D341Med (cell line): ENCODE measurements at places on chromosomes 3 and 15.

DNA sequence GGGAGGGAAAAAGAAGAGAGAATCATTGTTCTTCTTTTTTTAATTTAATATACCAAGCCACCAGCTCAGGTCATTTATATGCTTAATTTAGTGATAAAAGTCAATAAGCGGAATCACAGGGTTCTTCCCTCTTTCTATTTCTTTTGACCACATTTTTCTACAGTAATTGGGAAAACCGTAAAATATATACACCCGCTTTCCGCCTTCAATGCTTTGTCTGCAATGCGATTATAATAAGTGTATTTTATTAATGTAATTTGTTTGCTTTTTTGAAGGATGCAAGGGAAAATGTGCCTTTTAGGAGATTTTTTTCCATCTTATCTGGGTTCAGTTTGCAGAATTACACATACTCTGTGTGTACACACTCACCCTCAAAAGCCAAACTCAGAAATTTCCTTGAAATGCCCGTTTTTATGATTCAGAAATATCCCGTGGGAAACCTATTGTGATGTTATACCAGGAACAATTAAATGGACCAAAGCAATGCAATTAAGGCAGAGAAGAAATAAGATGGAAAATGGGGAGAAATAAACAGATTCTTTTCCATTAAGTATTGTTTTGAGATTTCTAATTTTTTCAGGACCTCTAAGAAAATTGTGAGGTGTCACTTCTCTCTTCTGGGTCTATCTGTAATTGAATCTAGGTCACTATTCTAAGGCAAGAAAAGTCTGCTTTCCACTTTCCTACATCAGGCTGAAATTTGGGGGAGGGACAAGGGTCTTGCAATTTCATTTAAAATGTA, 8.3 kb downstream of the SOX14 start:
- no peak for DNase-seq

DNA sequence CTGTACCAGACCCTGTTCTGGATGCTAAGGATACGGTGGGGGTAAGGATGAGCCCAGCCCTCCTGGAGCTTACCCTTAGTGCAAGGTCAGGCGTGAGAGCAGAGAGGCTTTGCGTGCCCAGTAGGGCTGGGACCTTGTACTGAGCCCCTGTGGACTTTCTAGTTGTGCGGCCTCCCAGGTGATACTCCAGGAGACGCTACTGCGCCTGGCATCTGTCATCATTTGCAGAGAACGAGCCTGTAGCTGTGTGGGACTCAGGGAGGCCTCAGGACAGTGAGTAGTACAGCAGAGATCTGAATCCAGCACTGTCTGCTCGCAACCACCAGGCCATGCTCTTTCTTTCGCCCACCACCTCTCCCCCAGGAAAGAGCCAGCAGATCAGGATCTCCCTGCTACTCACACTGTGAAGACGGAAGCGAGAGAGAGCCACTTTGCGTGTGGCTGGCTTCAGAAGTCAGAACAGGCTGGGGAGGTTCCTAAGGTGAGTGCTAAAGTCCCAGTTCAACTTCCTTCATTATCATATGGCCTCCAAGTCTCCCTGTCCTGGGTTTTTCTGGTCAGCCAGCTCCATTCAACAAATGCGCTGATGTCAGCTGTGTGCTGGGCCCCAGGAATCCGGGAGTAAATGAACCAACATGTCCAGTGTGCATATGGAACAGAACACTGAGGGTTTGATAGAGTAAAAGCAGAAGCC, 38.2 kb upstream of the ITGA11 start:
- no peak for DNase-seq

GRCh38 chr3:146803745-146804144, 198.6 kb upstream of the PLSCR5 start:
- peak; percentile 37 for DNase-seq

DNA sequence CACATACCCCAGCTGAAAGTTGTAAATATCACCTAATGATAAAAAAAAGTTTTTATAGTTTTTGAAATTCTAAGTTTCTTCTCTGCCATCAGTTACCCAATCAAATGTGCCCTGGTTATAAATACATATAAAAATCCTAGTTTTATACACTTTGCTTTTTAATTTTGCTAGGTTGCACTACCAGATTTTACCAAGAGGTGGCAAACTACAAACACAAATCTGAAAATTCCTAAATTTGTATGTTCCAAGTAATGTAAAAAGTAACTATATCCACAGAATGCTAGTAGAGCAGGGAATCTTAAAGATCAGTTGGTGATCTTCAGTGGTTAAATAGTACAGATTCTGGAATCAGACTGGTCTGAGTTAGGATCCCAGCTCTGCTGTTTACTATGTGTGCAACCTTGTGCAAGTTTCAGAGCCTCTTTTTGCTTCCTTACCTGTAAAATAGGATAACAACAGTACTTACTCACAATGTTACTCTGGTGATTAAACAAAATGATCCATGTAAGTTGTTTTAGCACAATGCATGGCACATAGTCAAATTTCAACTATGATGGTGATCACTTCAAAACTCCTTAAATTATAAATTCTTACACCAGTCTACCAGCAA, 11.0 kb downstream of the TRPM7 start:
- DNase-seq = no peak

DNA sequence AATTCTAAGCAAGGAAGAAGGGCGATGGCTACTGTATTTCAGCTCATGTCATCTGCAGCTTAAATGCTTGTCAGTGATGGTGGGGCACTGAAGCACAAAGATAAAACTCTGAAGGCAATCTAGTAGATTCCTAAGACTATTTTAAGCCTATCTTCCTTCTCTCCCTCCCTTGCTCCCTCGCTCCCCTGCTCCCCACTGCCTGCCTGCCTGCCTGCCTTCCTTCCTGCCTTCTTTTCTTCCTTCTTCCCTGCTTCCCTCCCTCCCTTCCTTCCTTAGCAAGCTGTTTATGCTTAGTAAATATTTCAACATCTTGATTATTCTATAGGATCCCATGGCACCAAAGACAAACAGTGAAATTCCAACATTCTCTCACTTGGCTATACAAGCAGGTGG, 99.6 kb downstream of the OXSM start:
- no peak for DNase-seq

DNA sequence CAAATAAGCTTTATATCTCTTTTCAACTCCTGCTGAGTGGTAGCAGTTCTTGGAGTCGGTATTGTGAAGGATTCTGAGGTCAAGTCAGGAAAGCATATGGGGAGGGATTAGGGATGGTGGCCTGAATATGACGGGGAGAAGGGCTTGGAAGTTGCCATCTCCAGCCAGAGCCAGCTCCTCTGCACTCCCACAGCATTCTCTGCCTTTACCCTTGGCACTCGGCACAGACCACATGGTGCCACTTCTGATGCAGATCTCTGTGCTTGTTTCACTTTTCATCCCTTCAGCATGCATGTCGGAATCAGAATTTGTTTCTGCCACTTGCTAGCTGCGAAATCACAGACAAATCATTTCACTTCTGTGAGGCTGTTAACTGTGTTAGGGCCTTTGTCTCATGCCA, 52.5 kb downstream of the RAB11A start:
- DNase-seq = no peak

DNA sequence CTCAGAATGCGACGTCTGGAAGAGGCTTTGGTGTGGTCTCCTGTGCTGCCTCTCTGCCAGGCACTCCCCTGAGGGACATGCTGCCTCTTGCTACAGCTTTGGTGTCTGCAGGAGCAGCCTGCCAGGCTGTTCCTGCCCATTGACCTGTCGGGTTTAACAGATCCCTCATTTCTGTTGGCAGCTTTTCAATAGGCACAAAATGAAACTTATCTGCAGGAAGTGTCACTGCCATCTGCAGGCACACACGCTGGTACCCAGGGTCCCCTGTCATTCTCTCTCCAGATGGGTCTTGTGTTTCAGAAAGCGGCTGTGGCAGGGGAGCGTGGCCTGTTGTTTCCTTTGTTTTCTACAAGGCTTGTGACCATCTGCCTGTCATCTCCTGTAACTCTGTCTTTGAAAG, 328.3 kb upstream of the CHRM5 start:
- DNase-seq = no peak

- no peak for DNase-seq
Measured at GRCh38 chr3:180320631-180321030, 281.3 kb upstream of the TTC14 start.

DNA sequence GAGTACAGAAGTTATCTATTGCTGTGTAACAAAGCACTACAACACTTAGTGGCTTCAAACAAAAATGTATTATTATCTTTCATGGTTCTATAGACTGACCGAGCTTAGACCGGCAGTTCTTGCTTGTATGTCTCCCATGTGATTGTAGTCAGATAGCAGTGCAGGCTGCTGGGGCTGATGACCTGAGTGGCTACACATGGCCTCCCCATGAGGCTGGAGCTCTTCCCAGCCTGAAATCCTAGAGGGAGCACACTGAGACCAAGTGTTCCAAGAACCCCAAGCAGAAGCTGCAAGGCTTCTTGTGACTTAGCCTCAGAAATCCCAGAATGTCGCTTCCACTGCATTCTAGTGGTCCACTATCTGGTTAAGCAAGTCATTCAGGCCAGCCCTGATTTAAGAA, 141.2 kb upstream of the TLE3 start:
- DNase-seq = no peak
